ENCODE measurements at places on chromosomes 13 and 19.

- DNase-seq = no peak
These were observed 68.1 kb downstream of the RUBCNL start for GRCh38 chr13:46318986-46319385.

- DNase-seq = no peak
These were observed 79.4 kb upstream of the ZNF507 start for GRCh38 chr19:32265995-32266394.

DNA sequence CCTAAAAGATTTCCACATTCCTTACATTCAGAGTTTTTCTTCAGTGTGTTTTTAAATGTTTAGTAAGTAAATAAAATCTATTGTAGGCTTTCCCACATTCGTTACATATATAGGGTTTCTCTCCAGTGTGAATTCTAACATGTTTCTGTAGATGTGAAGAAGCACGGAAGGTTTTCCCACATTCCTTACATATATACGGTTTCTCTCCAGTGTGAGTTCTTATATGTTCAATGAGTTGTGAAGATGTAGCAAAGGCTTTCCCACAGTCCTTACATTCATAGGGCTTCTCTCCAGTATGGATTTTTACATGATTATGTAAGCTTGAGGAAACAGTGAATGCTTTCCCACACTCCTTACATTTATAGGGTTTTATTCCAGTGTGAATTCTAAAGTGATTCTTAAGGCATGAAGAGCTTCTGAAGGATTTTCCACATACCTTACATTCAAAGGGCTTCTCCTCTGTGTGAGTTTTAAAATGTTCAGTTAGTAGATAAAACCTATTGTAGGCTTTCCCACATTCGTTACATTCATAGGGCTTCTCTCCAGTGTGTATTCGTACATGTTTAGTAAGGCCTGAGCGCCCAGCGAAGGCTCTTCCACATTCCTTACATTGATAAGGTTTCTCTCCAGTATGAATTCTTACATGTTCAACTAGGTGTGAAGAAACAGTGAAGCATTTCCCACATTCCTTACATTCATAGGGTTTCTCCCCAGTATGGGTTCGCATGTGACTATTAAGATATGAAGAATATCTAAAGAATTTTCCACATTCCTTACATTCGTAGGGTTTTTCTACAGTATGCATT, 18.2 kb downstream of the ZNF121 start:
- DNase-seq = no peak

DNA sequence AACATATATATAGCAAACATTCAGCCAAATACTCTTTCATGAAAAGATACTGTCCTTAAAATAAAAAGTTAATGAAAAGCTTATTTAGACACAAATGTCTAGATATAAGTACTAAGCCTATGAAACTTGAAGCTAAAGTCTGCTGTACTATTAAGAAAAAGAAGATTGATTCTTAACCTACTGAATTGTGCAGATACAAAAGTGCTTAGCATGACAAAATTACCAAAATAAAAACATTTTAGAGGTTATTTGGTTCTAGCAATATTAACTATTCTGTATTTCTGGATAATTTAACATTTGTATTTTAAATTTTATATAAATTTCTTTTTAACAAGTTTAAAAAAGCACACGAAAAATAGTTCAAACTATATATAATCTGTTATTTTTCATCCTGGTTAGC, 8.8 kb downstream of the RNF6 start:
- DNase-seq = no peak

GRCh38 chr19:32130332-32130731, 215.1 kb upstream of the ZNF507 start:
- no peak for DNase-seq

- no peak for DNase-seq
These were observed 859.0 kb upstream of the SLITRK1 start for GRCh38 chr13:84741253-84741652.

- no peak for DNase-seq
These were observed 94.8 kb upstream of the SOX1 start for GRCh38 chr13:111971891-111972780.

DNA sequence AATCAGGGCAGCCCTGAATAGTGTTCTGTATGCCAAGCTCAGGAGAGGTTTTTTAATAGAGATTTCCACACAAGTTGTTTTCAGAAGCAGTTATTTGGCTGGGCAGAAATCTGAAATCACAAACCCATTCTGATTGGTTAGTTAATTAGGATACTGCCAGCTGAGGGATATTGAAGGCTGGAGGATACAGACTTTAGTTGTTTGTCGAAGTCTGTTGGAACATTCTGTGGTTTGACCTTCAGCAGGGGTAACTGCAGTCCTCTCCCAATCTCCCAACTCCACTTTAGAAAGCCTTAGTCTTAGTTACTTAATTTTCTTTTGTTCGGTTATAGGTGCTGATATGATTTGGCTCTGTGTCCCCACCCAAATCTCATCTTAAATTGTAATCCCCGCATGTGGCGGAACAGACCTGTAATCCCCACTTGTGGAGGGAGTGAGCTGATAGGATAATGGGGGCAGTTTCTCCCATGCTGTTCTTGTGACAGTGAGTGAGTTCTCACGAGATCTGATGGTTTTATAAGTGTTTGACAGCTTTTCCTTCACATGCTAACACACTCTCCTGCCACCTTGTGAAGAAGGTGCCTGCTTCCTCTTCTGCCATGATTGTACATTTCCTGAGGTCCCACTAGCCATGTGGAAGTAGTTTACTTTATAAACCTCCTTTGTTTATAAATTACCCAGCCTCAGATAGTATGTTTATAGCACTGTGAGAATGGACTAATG, 169.2 kb downstream of the GPC5 start:
- DNase-seq = no peak

DNA sequence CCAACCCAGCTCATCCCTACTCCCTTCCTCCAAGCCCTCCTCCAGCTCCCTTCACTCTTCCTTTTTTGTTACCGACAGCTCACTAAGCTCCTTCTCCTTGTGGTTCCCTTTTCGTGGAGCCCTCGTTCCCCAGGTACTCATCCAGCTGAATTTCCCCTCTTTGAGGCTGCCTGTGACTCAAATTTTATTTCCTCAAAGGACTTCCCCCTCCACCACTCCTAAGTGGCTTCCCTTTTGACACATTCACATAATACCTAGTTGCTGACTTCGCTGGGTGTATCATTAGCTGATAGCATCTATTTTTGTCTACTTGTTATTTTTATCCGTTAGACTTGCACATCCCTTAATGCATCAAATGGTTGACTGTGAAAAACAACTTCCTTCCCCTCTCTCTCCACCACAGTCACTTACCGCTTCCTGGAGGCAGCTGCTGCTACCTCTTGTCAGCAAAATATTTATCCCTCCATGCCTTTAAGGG, 14.5 kb downstream of the FFAR2 start:
- no peak for DNase-seq

GRCh38 chr13:95698047-95698749, 21.3 kb downstream of the DNAJC3 start:
- no peak for DNase-seq

DNA sequence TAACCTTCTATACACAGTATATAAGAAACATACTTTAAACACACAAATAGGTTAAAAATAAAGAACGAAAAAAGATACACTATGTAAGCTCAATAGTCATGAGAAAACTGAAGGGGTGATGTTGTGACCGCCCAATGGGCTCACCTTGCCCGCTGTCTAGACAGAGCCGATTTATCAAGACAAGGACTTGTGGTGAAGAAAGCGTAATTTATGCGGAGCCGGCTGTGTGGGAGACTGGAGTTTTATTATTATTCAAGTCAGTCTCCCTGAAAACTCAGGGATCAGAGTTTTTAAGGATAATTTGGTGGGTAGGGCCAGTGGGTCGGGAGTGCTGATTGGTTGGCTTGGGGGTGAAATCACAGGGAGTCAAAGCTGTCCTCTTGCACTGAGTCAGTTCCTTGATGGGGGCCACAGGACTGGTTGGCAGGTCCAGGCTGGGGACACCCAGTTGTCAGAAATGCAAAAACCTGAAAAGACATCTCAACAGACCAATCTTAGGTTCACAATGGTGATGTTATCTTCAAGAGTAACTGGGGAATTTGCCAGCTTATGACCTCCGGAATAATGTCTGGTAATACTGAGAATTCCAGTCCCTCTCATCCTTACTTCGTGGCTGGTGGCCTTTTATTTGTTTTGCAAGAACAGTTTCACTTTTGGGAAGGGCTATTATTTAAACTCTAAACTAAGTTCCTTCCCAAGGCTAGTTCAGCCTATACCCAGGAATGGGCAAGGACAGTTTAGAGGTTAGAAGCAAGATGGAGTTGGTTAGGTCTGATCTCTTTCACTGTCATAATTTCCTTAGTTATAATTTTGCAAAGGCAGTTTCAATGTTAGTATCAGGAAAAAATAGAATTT, 96.6 kb downstream of the UBL3 start:
- no peak for DNase-seq

DNA sequence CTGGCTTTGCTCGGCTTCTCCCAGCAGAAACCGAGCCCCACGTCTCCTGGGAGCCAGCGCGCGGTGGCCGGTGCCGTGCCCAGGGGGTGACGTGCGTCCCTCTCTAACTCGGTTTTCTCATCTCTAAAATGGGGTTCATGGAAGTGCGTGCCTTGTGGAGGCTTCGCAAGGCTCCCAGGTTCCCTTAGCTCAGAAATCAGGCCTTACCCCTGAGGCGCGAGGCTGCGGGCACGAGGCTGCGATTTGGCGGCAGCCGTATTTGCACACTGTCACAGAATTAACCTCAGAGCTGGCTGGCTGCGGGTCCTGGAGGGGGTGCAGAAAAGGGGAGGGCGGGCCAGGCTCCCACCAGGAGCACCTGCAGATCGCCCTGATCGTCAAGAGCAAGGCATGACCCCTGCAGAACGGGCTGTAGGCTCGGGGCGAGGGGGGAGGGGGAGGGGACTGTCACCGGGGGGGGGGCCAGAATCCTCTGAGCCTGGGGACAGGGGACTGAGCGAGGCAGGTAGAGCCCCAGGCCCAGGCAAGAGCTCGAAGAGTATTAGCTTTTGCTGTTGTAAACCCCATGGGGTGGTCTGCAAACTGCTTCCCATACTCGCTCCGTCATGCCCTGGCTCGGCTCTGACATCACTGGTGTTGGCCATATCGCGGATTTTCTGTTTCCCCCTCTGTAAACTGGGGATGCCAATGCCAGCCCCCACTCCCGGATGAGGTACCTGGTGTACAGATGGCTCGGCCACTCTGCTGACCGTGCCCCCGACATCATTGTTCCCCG, 62.2 kb downstream of the CCNE1 start:
- no peak for DNase-seq

DNA sequence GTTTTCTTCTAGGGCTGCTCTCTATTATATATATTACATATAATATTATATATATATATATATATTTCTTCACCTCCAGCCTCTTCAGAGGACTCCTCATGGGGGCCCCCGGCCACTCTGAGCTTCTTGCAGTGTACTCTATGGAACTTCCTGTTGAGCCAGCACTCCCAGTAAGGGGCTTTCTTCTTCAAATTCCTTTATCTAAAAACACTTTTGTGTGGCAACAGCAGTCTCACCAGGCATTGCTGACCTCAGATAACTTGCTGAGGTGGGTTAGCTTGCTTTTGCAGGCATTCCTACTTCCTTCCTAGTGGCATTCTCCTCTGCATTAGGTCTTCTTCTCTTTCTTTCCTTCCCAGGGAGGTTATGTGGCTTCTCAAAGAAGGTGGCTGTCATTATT, 381.5 kb downstream of the MYO16 start:
- no peak for DNase-seq

DNA sequence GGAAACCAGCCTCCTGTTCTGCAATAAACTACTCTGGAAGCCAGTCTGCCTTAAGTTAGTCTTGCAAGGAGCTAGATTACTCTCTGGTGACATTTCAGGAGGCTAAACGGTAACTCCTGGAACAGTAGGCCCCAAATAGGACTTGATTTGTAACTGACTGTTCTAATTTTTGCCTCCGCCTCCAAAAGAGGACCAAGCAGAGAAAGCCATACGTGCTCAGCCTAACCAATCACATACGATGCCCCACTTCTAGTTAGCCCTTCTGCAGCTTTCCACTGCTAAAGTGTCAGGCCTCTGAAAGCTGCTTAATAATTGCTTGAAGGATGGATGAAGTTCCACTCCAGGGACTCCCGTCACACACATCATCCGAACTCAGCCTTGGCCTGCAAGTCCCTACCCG, 744 bp downstream of the ZNF805 start:
- no peak for DNase-seq

GRCh38 chr13:34816908-34817665, 125.0 kb upstream of the NBEA start:
- no peak for DNase-seq

- no peak for DNase-seq
These were observed 13.8 kb downstream of the DNASE2 start for GRCh38 chr19:12867120-12868099.

DNA sequence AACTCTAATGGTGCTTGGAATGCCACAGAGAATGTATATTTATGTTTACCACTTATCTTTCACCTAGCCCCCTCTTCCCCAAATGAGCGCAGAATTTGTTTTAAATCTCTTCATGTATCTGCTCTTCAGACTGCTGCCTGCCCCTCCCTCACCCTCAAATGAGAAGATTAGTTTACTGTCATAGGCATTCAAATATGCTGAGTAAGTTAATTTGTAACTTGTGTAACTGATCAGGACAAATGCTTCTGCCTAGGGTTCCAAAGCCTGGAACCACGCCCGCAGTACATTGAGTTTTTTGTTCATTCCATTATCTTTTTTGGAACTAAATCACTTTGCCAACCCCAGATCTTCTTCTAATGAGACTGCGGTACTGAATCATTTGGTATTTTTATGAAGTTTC, 74.5 kb downstream of the ATP8A2 start:
- no peak for DNase-seq

GRCh38 chr13:30023196-30023895, 172.9 kb upstream of the UBL3 start:
- no peak for DNase-seq

GRCh38 chr13:113792236-113792770, 33.3 kb downstream of the TMEM255B start:
- no peak for DNase-seq

- no peak for DNase-seq
These were observed 1887.4 kb downstream of the PCDH9 start for GRCh38 chr13:65342541-65343337.

- no peak for DNase-seq
These were observed 7.9 kb upstream of the PEAK3 start for GRCh38 chr19:2289714-2290435.

GRCh38 chr13:33275916-33276315, 9.6 kb downstream of the STARD13 start:
- DNase-seq = no peak

DNA sequence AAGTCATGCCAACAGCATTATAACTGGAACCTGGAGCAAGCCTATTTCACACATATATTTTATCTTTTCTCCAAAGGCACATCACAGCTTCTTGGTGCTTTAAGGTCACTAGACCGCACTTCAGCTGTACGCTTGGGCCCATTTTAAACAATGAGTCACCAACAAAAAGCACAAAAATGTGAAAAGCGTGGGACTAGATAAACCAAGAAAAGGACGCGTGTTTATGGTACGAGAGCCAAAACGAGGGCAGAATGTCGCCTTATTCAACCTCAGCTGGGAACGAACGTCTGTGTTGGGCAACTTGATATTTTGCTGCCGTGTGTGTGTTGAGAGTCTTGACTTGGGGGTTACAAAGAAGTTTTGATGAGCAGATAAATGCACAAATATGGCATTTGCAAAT, 9.2 kb upstream of the EHD2 start:
- no peak for DNase-seq

GRCh38 chr19:9857920-9858746, 23.0 kb downstream of the PIN1 start:
- DNase-seq = no peak

GRCh38 chr19:2149980-2150793, 1.2 kb downstream of the AP3D1 start:
- no peak for DNase-seq

Data from stimulated activated CD4-positive, alpha-beta T cell treated with anti-CD3 and anti-CD28 coated beads, TNF-alpha, amount 100 ng/mL, for 1 hour (primary cell).